ENCODE measurements at places on chromosomes 7 and 10.

DNA sequence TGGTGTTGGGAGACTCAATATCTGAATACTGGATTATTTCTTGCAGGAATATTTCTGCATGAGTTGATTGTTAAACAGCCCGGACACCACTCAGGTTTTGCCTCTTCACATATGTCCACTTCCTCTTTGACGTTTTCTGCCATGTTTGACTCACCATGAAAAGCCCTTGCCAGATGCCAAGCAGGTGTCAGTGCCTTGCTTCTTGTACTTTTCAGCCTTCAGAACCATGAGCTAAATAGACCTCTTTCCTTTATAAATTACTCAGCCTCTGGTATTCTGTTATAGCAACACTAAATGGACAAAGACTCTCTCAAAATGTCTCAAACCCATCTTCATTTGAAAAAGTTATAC lies 24.7 kb upstream of the MACC1 start:
- DNase-seq = no peak

DNA sequence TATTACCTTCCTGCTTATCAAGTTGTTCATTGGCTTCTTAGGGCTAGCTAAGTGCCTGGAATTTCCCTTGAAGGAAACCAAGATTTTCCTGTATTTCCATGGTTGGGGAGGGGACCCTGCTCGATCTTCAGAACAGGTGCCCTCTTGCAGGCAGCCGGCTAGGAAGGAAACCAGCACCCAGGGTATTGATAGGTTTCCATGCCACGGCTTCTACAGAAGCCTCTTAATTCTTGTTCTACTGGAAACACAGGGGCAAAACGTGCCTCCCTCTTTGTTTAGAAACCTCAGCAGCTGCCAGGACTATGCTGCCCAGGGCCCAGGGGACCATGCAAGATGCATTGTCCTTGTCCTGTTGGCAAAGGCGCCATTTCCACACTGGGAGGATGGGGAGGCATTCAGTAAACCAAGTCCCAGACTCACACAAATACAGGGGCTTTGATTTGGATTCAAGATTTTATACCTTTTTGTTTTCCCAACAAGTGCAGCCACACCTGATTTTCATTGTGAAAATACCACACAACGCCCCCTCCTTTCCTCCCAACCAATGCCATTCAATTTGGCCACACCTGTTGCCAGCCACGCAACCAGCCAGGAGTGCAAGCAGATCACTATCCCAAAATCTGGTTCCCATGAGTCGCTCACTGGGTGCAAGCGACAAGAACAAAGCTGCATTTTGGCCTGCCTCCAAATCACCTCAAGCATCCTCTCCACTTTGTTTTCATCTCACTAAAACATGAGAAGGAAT lies 29.6 kb downstream of the C10orf71 start:
- no peak for DNase-seq

DNA sequence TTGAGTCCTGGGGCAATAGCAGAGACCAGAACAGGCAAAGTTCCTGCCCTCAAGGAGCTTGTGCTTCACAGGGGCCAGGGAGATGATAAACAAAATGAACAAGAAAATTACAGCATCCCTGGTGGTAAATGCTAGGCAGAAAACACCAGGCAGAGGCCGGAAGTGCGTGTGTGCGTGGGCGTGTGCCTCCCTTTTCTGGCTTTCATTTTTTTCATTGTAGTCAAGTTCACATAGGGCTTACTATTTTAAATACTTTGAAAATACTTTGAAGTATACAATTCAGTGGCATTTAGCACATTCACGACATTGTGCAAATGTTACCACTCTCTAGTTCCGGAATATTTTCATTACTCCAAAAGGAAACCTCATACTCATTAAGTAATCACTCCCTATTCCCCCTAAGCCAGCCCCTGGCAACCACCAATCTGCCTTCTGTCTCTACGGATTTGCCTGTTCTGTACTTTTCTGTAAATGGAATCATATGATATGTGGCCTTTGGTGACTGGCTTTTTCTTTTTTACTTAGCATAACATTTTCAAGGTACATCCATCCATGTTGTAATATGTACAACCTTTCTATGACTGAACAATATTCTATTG lies 88.1 kb upstream of the PDCD4 start:
- no peak for DNase-seq

- DNase-seq = no peak
Measured at GRCh38 chr7:132877573-132877972, 204.3 kb downstream of the CHCHD3 start.

GRCh38 chr7:154836021-154836448 lies 166.9 kb downstream of the PAXIP1 start:
- DNase-seq = no peak

GRCh38 chr7:6274743-6275142 lies 2.3 kb upstream of the CYTH3 start:
- no peak for DNase-seq

DNA sequence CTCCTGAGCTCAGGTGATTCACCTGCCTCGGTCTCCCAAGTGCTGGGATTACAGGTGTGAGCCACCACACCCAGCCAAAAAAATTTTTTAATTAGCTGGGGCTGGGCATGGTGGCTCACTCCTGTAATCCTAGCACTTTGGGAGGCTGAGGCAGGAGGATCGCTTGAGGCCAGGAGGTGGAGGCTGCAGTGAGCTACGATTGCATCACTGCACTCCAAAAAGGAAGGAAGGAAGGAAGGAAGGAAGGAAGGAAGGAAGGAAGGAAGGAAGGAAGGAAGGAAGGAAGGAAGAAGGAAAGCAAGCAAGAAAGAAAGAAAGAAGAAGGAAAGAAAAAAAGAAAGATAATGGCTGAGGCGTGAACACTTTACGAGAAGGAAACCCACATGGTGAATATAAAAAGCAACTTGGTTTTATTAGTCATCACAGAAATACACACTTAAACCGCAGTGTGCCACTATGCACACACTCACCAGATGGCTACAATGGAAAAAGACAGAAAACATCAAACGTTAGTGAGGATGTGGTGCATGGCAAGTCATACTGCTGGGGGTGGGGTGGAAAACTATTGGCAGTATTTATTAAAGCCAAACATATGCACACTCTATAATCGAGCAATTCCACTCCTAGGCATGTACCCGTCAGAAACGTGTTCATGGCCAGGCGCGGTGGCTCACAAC lies 4.4 kb upstream of the CCL26 start:
- peak; percentile 11 for DNase-seq

DNA sequence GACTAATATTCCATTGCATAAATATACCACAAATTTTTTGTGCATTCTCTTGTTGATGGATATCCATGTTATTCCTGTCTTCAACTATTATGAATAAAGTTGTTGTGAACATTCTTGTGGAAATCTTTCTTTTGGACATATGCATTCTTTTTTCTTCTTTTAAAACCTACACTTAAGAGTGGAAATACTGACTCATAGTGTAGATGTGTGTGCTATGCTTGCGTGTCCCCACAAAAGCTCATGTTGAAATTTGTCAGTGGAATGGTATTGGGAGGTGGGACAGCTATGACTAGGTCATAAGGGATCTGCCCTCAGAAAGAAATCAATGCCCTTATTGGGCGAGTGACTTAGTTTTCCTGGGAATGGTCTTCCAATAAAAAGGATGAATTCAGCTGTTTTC lies 203.6 kb upstream of the PRSS58 start:
- DNase-seq = no peak

- no peak for DNase-seq
Measured at GRCh38 chr7:91194841-91195240, 69.4 kb upstream of the FZD1 start.

GRCh38 chr10:43264965-43265798 lies 1.7 kb downstream of the RASGEF1A start:
- DNase-seq = peak; percentile 1

- no peak for DNase-seq
Measured at GRCh38 chr10:129886263-129886662, 77.8 kb downstream of the EBF3 start.

DNA sequence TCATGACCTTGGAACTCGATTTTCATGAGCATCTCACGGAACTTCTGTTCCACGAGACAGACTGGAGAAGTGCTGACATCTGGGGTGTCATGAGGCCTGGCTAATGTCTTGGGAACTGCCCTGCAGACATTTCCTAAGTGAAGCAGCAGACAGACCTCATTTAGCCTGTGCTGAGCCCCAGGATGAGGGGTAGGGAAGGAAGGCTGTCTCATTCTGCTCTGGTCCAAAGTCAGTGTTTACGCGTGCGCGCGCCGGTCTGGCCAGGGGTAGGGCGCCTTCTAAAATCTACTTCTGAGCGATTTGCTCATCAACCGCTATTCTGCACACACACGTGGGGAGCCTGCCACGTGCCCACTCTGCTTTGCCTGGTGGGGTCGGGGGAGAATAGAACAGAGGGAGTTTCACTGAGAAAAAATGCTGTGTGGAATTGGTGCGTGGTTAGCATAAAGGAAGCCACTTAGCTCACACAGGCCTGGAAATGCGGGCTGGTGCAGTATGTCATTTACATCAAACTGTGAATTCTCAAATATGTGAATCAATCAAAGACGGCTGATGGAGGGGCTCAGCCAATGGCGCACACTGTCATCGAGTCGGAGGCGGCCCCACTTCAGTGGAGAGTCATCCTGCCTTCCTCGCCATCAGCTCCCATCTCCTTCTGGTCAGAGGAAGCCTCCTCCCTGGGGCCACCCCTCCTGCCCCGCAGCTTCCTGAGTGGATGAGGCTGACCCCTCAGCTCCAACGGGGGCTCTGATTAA lies 335.1 kb downstream of the ADARB2 start:
- DNase-seq = no peak

GRCh38 chr10:93437086-93437945 lies 44.8 kb downstream of the MYOF start:
- DNase-seq = peak; percentile 89

DNA sequence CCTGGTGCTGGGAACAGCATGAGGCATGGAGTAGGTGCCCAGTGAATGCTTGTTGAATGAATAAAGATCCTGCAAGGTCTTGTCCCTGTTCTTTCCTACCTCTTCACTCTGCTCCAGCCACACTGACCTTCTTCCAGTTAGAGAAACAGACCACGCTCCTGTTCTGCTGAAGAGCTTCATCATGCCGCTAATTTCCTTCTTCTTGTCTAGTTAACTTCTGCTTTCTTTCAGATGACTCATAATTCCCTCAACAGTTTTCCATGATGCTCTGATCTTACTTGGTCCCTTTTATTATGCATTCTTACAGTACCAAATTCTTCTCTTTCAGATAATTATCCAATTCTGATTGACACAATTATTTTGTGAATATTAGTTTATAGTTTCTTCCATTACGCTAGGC lies 59.5 kb upstream of the C1QL3 start:
- DNase-seq = no peak

- no peak for DNase-seq
Measured at GRCh38 chr7:134176037-134176350, 48.9 kb downstream of the LRGUK start.
